ENCODE measurements at places on chromosomes 1 and 21.

GRCh38 chr1:152502496-152503180, 8.0 kb upstream of the LCE5A start:
- DNase-seq: no peak

GRCh38 chr21:43269440-43269839, 100.6 kb downstream of the CRYAA start:
- DNase-seq: no peak

DNA sequence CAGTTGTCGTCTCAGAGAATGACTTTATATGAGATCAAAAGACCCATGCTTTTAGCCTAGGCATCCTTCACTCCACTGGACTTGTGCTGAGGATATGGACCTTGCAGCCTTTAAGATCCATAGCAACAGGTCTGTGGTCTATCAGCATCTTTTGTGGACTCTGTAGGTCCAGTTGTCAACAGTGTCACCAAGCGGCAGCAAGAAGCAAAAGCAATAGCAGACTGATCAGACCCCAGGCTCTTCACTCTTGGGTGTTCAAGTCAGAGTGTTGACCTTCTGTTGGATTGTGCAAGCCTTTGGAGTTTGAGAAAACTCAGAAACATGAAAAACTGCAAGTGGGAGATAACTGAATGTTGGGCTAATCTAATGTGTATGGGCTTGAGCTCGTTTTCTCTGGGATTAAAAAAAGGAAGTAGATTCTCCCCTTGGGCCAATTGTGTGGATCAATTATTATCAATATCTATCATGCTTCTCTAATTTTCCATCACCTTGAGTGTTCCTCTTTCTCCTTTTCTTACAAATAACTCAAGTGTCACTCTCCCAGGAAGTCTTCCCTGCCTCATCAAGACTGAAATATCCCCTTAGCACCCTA, 144.2 kb downstream of the LYPLAL1 start:
- no peak for DNase-seq

DNA sequence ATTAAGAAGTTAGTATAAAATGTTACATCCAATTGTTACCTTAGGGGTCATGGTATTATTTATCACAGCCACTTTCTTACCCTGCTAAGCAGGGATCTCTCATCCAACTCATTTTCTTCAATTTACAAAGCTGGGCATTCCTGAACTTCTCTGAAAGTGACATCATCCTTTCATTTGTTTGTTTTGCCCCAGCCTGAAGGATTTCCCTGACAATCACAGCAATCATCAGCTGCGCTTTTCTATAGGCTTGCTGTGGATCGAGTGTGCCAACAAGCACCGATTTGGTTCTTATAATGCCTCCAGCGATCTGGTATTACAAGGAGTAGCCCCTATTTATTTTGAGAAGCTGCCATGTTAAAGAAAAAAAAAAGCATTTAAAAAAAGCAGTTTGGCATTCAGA, 240.2 kb downstream of the USH2A start:
- DNase-seq: no peak

DNA sequence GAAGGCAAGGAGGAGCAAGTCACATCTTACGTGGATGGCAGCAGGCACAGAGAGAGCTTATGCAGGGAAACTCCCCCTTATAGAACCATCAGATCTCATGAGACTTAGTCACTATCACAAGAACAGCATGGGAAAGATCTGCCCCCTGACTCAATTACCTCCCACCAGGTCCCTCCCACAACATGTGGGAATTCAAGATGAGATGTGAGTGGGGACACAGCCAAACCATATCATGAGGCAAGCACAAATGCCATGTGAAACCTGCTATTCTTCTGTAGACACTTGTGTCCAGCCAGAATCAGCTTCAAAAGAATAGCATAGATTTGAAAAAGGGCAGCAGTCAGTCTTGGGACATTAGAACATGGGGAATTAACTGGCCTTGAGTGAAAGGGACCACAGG, 32.2 kb upstream of the UBE2U start:
- no peak for DNase-seq

GRCh38 chr1:159790237-159790917, 9.6 kb downstream of the DUSP23 start:
- no peak for DNase-seq

DNA sequence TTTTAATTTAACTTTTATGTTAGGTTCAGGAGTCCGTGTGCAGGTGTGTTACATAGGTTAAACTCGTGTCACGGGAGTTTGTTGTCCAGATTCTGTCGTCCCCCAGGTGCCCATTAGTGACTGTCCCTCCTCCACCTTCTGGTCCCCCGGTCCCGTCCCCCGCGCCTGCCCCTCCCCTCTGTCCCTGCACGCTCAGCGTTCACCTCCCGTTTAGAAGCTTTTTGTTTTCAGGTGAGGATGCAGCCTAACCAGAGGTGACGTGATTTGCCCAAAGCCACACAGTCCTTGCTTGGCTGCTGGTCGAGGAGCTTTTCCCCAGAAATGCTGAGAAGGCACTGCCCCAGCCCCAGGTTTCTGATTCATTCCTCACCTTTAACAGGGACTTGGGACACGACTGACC, 844 bp downstream of the C1orf146 start:
- DNase-seq: no peak

- no peak for DNase-seq
These were observed 168.7 kb downstream of the RRAGC start for GRCh38 chr1:38690790-38691449.

DNA sequence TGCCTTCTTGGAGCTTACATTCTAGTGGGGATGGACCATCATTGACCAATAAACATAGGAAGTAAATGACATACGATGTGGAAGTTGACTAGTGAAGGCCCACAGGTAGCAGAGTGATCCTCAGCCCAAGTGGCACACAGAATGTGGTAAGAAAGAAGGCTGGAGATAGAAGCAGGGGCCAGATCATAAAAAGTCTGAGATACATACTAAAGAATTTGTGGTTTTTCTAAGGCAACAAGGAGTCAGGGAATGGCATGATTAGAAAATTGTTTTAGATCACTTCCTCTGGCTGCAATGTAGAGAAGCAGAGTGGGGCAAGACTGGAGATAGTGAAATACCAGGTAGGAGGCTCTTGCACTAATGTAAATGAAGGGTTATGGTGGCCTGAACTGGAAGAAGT, 154.0 kb downstream of the VPS13D start:
- no peak for DNase-seq

DNA sequence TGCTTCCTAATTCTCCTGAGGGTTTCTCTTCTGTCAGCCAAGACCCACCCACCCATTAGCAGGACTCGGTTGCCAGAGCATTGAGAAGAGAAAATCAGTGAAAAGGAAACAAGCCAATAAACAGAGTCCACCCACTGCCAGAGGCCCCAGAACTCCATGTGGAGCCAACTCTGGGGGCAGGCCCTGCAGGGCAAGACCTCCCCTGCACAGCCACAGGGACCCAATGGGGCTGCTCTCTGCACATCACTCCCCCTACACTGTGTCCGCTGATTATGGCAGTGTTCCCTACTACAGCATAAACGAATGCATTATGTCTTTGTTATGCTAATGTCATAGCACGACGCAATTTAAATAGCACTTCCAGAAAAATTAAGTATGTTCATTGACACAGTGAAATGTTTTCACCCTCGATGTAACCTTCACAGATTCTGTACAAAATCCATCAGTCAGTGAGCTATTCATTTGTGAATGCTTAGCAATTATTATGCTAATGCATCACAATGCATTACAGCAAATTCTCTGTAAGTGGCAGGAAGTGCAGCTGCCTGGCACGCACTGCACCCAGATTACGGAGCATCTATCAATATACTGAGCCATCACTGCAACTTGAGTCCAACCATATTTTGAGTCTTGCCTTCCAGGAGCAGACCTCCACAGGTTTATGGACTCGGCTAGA, 56.4 kb downstream of the GRIK3 start:
- no peak for DNase-seq

DNA sequence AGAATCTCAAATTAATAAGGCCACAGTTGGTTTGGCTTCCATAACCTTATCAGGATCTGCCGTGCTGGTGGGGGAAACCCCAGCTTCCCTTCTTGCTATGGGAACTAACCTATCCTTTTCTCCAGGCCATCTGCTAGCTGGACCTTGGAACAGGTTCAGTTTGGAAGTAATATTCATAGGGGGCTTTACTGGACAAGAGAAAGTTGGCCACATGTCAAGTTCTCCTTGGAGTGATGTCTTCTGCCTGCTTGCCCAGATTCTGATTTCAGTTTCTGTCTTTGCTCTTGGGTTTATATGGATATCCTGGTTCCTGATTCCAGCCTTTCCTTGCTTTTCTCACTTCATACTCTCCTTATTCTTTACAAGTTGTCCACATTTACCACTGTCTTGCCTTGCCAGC, 279.6 kb downstream of the ASTN1 start:
- no peak for DNase-seq

DNA sequence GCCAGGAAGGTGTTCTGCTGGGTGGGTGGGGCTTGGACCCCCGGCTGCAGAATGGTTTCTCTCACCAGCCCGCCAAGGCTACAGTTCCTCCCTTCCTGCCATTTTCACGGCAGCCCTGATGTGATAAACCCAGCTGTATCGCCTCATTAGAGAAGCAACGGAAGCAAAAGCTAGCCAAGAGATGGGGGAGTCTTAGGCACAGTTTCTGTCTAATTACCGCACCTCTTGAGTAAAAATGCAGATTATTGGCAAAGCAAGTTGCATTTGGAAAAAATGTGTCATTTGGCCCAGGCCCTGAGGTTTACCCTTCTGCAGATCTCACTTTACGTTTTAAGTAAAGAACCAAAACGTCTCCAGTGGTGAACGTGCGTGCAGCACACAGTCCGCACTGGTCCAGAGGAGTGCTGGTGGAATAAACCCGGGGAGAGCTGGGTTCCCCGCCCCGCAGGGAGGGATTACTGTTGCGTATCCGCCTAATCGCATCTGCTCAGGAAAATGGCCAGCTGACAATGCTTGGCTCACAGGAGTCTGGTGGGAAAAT, 109.9 kb downstream of the GALNT2 start:
- DNase-seq: no peak

GRCh38 chr1:42936309-42937078, 22.2 kb downstream of the SLC2A1 start:
- DNase-seq: peak; percentile 67

DNA sequence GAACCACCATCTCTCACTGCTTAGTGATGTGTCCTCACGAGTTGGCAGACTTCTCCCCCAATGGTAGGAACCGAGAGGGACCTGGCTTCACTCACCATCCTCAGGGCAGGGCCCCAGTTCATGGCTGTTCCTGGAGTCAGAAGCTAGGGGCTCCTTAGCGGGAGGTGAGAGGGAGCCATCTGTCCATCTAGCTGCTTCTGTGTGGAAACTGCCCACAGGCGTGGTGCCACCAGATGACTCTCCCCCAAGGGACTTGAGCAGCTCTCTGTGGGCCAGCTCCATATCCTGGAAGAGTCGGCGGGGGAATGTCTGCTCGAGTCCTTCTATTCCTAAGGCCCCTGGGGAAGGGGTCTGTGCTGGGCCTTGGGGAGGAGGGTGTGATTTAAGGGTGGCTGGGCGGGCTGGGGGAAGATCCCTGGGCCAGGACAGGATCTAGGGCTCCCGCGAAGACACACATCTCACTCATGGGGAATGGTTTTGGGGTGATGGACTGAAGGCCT, 16.3 kb downstream of the LRRC71 start:
- DNase-seq: no peak

GRCh38 chr1:227945891-227946623, 1.7 kb downstream of the WNT9A start:
- peak; percentile 39 for DNase-seq

- no peak for DNase-seq
These were observed 30.2 kb downstream of the SLC22A15 start for GRCh38 chr1:116006486-116006964.

DNA sequence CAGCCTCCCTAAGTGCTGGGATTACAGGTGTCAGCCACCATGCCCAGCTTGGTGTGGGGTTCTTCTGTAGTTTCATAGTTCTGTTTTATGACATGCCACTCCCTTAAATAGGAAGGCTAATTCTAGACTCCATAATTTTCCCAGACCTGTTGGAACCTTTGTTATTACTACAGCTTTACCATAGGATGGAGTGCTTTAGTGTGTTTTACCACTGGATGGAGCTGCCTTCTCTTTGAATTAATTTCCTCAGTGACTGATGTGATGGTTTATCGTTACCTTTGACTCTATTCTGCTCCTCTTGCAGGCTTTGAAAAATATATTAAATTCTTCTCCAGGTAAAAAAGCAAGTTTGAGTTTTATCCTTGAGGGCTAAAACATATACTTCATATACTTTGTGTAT, 84.6 kb upstream of the NEK7 start:
- no peak for DNase-seq

DNA sequence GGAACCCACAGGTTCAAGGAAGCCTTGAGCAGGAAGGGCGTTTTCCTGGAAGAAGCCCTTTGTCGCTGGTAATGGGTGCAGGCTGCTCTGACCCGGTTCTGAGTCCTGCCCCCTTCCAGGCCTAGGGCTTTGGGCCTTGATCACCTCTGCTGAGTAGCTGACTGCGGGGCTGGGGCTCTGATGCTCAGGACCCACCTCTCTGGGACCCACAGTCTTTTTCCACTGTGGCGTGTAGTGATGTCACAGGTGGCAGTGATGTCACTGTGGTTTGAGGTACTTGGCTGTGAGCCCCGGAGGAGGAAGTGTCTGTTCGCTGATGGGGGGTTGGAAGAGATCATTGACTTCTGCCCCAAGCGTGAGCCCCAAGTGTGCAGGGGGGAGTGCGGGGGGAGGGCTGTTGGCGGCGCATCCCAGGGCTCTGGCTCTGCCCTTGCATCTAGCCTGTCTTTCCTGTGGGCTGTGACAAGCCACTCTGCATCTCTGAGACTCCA, 6.9 kb downstream of the TNFRSF1B start:
- DNase-seq: no peak

- DNase-seq: no peak
These were observed 337.5 kb upstream of the LRRC7 start for GRCh38 chr1:69230208-69230607.

DNA sequence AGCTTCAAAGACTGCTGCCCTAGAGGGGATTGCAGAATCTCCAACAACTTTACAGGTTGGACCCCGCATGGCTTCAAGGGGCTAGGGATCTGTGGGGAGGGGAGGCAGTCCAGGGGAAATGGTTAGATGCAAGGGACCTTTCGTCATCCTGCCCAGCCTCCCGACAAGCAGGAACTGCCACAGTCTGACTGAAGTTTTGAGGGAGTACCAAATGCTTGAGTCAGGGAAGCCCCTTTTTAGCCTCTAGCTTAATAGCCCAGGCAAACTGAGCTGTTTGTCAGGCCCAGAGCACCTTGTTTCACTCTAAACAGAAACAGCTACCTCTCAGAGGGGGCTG, 1.1 kb downstream of the TOR3A start:
- DNase-seq: no peak
